ENCODE measurements at places on chromosomes 16 and 17. TPM values are rescaled to one million over a fixed set of nuclear protein-coding genes. Genes with fewer than 3 reads are reported as not detected.
A peak's percentile ranks its signal among the peaks of the same experiment; 100 is the strongest.

Gene SPG7
- total RNA-seq, result 48.0 TPM

DNA sequence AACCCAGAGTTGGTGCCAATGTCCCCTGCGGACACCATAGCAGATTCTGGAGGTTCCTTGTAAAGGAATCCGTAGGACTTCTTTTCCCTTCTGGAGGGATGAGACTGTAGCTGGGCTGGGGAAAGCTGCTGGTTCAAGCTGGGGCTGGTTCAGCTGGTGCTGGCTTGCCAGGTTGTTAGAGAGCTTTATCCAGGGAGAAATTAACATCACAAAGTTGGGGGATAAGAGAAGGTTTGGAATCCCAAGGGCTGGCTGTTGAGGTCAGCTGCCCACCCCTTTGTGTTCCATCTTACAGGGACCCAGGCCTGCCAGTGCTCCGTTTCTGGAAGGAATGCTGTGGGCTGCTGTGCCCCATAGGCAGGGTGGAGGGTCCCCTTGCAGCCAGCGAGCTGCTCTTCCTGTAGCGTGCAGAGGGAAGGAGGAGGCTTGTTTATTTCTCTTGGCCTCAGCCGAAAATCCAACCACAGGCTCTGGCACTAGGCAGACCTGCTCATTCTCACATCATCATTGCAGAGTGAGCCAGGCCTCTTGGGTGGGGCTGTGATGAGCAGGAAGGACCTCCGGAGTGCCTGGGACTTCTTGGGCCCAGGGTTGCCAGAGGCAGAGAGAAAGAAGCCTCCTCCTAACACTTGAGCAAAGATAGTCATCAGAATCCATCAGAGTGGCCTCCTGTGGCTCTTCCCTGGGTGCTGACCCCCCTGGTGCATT, 251.1 kb downstream of the SEC14L1 start:
- peak; percentile 46 for ATAC-seq

Gene CES5A
- not detected for total RNA-seq

DNA sequence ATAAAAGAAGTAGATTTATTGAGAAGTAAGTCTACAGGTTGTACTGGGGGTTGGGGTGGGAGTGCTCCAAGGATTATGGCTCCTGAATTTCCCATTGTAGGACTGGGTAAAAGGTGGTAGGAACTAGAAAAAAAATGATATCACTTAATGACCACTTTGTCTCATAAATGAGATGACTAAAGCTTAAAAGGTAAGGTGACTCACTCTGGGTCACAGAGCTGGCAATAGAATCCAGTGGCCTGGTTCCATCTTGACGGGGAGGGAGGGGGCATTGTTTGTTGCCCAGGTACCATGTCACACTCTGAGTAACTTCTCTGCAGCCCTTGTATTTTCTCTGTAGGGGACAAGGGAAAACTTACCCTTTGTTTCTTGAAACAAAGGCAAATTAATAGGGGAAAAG, 126.1 kb downstream of the PITPNC1 start:
- ATAC-seq, result peak; percentile 28

GRCh38 chr16:87619360-87620200, 17.3 kb downstream of the JPH3 start:
- no peak for ATAC-seq

Gene PPY
- not detected for total RNA-seq

Gene CCL1
- total RNA-seq, result not detected

GRCh38 chr17:40402668-40403067, 15.0 kb downstream of the TOP2A start:
- no peak for ATAC-seq

DNA sequence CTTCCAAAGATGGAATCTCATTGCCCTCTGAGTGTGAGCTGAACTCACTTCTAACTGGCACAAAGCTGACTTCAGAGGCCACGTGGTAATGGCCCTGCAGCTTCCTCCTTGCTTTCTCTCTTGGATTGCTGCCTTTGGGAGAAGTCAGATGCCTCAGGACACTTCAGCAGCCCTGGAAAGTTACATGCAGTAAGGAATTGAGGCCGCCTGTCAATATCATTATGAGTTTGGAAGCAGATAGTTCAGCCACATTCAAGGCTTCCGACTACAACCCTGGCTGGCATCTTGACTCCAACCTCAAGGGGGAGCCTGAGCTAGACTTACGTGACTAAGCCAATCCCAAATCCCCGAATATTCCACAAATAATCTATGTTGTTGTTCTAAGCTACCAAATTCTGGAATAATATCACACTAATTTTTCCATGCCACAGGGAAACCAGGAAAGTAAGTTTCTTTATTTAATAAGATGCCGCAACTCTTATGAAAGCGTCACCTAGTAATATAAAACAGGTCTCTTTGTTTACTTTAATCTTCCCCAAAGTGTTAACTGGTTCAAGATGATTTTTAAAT, 13.6 kb downstream of the CEP20 start:
- peak; percentile 45 for ATAC-seq

- ATAC-seq, result no peak
Observed at GRCh38 chr17:57340160-57340981, 84.0 kb downstream of the MSI2 start.

DNA sequence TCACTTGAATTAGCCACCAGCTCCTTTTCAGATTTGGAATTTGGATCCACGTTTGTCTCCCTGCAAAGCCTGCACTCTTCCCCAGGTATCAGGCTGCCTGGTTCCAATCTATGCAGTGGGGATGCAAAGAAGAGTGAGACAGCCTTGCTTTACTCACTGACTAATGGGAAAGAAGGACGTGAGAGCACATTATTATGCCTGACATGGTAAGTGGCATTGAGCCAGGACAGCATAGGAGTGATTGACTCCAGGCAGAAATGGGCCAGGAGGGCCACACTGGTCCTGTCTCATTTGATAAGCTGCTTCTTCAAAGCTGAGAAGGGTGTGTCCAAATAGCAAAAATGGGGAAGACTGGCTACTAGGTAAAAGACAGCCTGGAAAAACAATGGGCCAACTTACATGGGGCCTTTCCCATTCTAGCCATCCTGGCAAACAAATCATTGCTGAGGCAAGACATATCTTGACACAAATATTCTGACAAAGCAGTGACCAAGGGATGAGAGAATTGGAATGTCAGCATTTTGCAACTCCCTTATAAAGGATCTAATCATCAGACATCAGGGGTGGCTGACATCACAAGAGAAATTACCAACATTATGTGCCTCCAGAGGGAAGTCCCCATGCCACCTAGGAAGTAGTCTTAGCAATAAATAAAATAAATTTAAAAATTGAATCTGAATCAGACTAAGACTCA, 38.6 kb downstream of the CDH11 start:
- ATAC-seq, result no peak

Gene PRAC1
- not detected for total RNA-seq

Gene CFAP52
- not detected for total RNA-seq

DNA sequence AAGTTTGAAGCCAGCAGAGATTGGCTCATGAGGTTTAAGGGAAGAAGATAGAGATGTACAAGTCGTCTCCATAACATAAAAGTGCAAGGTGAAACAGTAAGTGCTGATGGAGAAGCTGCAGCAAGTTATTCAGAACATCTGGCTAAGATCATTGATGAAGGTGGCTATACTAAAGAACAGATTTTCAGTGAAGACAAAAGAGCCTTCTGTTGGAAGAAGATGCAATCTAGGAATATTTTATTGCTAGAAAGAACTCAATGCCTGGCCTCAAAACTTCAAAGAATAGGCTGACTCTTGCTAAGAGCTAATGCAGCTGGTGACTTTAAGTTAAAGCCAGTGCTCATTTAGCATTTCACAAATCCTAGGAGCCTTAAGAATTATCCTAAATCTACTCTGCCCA, 26.0 kb downstream of the CCL4 start:
- ATAC-seq, result no peak

Gene TMEM238L
- 2.3 TPM for total RNA-seq

DNA sequence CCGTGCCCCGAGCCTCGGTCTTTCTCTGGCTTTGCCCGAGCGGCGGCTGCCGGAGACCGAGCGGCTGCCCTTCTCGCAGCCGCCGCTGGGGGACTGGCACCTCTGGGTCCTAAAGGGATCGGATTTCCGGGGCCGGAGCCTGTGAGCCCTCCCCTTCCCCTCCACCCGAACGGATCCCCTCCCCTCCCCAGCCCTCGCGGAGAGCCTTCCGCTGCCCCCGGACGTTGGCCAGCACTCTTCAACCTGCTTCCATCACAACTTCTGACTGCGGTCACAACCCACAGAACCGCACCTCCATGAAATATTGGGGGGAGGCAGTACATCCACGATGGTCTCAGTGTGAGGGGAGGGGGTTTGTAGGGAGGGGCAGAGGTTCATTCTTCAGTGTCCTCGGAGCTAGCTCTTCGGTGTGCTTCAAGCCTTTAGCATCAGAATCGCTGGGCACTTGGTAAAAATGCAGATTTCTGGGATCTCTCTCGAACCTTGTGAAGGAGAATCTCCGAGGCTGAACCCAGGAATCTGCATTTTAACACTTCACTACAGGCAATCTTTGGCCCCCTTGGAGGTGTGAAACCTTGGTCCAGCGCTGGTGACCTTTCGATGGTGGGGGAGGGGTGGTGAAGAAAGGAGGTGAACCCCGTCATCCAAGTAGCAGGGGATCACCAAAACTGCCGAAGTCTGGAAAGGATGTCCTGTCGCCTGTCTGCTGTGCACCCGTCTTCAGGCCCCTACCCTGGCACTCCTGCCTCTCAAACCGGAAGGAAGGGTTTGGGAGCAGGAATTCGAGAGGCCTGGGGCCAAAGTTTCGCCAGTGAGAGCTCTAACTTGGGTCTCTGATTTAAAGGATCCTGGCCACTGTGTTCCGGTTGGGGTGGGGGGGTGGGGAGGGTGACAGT, 812 bp upstream of the PPP1R9B start:
- ATAC-seq, result peak; percentile 60

Gene STAT3
- 191 TPM for total RNA-seq

DNA sequence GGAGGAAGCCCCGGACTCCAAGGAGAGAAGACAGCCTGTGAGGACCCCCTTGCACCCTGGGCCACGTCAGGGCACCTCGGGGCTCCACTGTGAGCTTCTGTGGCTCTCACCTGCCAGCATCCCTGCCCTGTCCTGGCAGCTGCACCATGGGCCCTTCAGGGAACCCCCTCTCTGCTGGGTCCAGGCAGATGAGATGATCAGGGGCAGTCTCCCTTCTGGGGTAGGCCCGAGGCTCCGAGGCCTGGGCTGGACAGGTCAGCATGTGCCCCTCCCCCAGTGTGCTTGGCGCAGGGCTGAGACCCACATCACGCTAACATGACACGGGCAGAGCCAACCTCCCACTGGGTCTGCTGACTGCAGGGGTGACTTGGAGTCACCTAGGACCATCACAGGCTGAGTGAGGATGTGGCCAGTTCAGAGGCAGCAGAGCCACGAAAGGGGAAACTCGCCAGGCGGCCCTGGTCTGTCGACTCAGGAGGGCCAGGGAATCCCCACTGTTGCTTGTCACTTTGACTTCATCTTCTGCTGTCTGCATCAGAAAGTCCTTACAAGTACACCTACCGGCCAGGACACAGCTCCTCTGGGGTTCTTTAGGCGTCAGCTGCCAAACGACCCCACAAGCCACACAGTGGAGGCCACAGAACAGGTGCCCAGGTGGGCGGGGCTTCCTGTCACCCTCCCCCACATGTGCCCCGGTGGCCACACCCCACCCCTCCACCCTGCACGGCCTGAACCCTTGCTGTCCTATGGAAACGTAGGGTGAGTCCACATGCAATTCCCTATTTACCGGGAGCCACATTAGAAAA, 2.2 kb downstream of the GALNS start:
- ATAC-seq, result no peak

GRCh38 chr17:7580604-7581575, 1.5 kb downstream of the CD68 start:
- no peak for ATAC-seq

- no peak for ATAC-seq
Observed at GRCh38 chr16:86026916-86027315, 128.0 kb downstream of the IRF8 start.

DNA sequence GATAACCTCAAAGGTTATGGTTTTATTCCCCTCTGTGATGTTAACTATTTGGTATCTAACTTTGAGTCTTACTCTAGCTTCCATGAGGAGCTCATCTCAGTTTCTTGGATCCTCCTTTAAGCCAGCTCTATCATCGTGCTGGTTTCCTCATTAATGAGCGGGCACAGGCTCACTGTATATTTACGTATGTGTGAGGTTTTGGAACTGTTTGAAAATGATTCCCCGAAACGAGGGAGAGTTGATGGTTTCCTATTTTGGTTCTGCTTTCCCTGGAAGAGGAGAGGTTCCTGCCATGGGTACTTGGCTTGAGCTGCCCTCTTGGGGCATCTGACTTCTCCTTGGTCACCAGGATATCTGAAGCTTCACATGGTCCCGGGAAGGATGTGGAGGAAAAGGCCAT, 32.7 kb upstream of the PIK3R6 start:
- no peak for ATAC-seq

Gene WFIKKN2
- total RNA-seq, result not detected

DNA sequence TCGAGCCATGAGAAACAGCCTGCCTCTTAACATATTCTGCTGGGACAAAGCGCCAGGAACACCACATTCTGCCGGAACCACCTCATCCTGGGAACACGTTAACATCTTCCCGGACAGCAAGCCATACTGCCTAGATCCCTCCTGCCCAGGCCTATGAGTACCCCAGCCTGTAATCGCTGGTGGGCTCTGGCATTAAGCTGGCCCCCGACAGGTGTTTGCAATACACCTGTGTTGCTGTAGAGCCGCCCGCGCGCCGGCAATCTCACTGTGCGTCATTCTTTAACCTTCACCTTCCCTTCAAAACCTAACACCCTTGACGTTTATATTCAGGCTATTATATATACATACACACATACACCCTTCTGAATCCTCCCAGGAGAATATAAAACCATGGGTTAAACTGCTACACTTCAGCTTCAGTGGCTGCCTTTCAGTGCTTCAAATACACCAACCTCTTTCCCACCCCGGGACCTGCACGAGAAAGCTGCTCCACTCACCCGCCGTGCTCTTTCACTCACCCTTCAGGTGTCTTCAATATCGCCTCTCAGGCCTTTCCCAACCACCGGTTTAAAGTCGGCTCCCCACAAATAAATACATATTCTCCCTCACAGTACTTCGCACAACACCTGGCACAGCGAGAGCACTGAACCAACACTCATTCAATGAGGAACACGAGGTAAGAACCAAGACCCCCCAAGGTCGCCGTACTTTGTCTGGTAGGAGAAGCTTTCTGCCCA, 1.0 kb upstream of the ENDOV start:
- ATAC-seq, result peak; percentile 3

GRCh38 chr16:29815032-29815721, 775 bp upstream of the PAGR1 start:
- ATAC-seq, result no peak

DNA sequence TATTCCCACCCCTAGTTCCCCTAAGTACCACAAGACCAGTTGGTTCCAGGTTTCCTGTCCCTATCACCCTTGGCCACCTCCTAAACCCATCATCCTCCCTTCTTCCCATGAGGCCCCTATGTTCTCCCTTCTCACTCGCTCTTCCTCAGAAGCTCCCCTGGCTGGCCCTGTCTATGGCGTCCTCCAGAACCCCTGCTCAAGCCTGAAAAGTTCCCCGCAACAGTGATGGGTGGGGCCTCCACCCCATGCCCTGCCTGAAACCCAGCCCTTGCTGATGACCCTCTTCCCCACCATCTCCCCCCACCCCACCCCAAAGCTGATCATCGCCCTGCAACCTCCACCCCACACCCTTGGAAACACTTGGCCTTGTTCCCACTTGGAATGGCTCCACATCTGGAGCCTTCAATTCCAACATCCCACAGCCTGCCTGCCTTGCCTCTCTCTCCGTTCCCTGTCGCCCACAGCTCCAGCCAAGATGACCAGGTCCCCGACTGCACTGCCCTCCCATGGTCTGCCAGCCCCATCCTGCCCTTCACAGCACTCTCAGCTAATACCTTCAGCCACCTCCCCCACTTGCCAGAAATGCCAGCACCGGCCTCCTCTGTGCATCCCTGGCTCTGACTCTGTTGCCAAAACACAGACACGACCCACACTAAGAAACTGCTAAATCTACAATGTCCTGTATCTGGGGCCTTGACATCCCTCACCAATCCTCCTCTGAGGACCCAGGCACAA, 10.5 kb downstream of the OSBPL7 start:
- no peak for ATAC-seq

- ATAC-seq, result no peak
Observed at GRCh38 chr17:45963889-45964288, 35.2 kb upstream of the STH start.

Measured in esophagus mucosa (tissue), 1 donor.